Upper lobe of left lung (tissue), 6 donors: ENCODE measurements at places on chromosomes 1 and 21. TPM values are rescaled to one million over a fixed set of nuclear protein-coding genes. Genes with fewer than 3 reads are reported as not detected.

GRCh38 chr1:211870156-211870555 lies 39.6 kb upstream of the LPGAT1 start:
- DNase-seq: no peak

GRCh38 chr1:175822580-175822979 lies 79.2 kb upstream of the TNR start:
- DNase-seq: no peak

- no peak for DNase-seq
These were observed 50.2 kb downstream of the PRDX6 start for GRCh38 chr1:173527151-173527826.

ADAMTS1 gene
- 68.8 TPM for total RNA-seq

SYT2 gene
- not detected for total RNA-seq
